Memory B cell (primary cell): ENCODE measurements at places on chromosomes 2 and 18.

GRCh38 chr2:132897111-132897510 lies 227.1 kb upstream of the LYPD1 start:
- no peak for DNase-seq

DNA sequence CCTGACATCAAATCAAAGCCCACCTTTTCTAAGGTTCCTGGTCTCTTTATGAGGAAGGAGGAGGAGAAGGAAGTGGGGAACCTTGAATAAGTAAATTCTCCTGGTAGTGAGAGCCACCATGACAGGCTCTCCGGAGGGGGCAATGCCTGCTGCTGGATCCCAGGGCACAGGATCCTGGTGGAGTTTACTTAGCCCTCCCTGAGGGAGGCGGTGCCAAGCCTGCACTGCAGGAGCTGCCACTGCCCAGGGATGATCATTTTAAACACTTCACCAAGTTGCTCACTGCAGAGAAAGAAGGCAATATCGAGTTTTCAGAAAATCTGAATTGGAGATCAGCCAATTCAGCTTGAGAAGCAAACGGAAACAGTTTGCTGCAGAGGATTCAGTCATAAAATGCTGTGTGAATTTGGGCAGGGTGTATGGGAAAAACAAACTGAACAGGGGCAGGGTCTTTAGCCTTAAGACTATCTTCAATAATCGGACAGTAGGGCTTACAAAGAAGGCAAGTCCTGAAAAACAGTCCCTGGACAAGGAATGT lies 200.7 kb downstream of the RAD51AP2 start:
- DNase-seq, result no peak

GRCh38 chr18:51255693-51256092 lies 58.2 kb upstream of the MEX3C start:
- no peak for DNase-seq

GRCh38 chr2:28678175-28678855 lies 73.3 kb upstream of the PPP1CB start:
- DNase-seq, result no peak

- no peak for DNase-seq
Observed at GRCh38 chr2:37654419-37654818, 17.0 kb downstream of the CDC42EP3 start.

DNA sequence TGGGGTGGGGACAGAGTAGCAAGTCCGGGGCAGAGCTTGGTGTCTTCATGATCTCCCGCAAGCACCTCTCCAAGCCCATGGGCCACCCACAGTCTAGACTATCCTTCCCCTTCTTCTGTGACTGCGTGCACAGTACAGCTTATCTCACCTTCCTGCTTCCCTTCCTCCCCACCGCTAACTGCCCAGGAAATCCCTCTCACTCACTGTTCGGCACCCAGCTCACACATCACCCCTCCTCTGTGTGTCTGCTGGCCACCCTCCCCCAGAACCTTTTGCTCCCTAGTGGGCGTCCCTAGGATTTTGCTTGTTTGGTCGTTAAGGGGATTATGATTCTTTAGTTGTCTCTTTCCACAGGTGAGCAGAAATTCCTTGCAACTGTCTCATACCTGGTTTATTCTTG lies 31.5 kb upstream of the SMAD7 start:
- DNase-seq, result no peak

GRCh38 chr2:9137379-9138150 lies 69.0 kb upstream of the ASAP2 start:
- DNase-seq, result no peak

DNA sequence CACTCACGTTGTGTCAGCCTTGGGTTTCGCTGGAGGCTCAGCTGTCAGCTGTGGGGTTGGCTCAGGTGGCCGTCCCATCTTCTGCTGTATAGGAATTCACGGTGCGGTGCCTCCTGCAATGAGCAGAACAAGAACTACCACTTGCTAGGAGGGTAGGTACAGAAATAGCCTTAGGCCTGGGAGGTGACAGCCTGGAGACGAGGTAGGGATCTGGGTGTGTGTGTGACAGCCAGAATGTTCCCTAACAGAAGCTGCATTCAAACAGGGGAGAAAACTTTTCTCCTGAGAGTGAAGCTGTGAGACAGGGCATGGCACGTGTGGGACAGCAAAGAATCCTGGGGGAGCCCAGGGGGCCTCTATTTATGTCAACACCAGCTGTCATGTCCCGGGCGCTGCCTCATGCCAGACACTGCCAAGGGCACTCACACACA lies 8.4 kb upstream of the MAL start:
- DNase-seq, result no peak

GRCh38 chr2:219273937-219274336 lies 5.2 kb upstream of the DNAJB2 start:
- DNase-seq, result no peak

GRCh38 chr2:160109939-160110673 lies 47.7 kb upstream of the PLA2R1 start:
- DNase-seq, result peak; percentile 7

DNA sequence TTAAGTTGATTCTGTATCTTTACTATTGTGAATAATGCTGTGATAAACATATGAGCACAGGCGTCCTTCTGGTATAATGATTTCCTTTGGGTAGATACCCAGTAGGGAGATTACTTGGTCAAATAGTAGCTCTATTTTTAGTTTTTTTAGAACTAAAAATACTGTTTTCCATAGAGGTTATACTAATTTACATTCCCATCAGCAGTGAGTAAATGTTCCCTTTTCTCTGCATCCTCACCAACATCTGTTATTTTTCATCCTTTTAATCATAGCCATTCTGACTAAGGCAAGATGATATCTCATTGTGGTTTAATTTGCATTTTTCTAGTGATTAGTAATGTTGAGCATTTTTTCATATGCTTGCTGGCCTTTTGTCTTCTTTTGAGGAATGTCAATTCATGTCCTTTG lies 35.1 kb downstream of the PMS1 start:
- DNase-seq, result no peak

DNA sequence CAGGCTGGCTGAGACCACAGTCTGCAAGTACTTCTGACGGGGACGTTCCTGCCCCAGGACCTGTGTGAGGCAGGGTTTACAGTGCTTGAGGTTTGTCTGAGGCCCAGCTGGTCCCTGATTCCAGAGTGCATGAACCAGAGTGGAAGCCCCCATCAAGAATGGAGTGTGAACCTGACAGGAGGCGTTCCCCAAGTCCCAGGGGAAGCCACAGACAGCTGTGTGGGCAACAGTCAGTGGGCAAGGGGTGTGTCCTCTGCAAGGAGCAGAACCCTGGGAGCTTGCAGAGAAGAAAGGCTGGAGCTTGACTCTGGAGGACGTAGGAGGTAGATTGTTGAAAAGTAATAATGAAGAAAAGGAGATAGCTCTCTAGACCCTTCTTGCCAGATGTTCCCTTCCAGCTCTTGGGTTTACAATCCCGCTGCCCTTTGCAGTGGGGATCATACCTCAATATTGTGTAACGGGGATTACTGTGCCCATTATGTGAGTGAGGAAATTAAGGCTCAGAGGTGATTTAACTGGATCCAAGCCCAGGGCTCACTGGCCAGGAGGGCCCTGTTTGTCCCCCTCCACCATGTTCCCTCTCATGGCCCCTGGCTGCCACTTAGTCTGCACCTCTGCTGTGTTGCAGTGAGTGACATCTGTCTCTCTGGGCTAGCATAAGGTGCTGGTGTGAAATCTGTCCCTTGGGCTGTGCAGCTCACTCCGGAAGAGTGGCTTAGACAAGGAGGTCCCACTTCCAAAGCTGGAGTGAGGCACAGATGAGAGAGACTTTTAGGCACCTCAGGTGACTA lies 6.2 kb downstream of the DBI start:
- DNase-seq, result no peak

DNA sequence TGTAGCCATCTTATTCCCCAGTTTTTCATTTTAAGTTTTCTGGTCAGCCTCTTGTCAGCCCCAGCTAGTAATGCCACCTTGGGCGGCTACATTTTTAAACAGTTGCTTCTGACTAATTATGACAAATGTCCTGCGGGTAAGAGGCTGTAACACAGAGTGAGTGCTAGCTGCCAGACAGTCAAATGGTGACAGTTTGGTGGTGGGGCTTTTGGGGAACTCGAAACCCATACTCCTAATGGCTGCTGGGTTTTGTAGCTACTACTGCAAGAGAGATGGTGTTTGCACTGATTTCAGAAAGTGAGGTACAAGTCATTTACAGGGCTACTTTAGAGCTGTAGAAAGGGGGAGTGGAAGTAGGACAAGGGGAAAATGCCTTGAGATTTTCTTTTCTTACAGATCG lies 48.2 kb downstream of the ZCCHC2 start:
- no peak for DNase-seq

- no peak for DNase-seq
Observed at GRCh38 chr2:71680925-71681324, 227.6 kb downstream of the DYSF start.

GRCh38 chr2:230869914-230870543 lies 5.3 kb downstream of the ITM2C start:
- DNase-seq, result no peak

GRCh38 chr2:16281451-16282335 lies 341.3 kb downstream of the MYCN start:
- DNase-seq, result no peak

GRCh38 chr2:240958366-240959213 lies 39.8 kb upstream of the SNED1 start:
- DNase-seq, result no peak

- no peak for DNase-seq
Observed at GRCh38 chr2:199830531-199830930, 20.5 kb downstream of the FTCDNL1 start.

DNA sequence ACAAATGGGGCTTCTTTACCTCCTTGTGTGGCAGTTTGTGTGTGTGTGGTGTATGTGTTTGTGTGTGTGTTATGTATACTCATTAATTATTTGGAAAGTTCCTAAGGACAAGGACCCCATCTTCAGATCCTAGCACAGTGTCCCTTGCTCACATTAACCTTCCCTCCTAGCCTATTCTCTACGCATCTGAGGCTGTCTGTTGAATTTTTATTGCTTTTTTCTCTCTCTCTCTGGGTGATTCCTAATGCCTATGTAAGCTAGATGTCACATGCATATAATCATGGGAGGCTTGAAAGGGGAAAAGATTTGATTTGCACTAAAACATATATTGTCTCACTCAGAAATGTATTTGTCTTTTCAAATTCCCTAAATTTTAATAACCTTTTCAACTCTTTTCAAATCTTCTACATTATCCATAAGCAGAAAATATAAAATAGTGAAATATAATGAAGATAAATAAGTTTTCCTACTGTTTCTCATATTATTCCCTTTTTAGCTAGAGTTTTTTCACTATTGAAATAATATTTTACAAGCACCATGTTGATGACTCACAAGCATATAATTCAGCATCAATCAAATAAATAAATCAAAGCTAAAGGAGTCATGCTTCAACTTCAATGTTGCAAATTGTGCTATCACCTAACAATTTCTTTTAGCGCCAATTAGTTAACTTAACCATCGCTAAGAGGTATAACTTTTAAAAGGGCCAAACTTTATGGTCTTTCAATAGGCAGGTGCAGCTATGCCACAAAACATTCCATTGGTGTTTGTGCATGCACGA lies 199.0 kb upstream of the ERBB4 start:
- DNase-seq, result no peak

- DNase-seq, result no peak
Observed at GRCh38 chr2:173291412-173291811, 63.3 kb upstream of the CDCA7 start.

DNA sequence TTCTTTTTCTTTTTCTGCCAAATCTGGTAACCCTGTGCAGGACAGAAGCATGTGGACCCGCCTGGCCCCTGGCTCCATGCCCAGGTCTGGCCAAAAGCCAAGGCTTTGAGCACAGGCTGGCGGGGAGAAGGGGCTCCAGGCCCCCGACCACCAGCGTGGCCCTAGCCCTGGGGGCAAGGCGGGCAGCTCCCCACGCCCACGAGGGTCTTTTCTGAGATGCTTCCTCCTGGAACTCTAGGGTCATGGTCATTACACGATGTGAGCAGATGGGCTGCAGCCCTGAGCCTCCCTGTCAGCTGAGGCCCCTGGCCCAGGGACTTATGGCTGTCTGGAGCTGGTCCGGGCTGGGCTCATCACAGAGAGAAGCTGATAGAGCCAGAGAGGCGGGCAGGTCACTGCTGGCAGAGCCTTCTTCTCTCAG lies 5.7 kb upstream of the OTOS start:
- no peak for DNase-seq

- no peak for DNase-seq
Observed at GRCh38 chr2:207734264-207734635, 22.8 kb downstream of the CCNYL1 start.

DNA sequence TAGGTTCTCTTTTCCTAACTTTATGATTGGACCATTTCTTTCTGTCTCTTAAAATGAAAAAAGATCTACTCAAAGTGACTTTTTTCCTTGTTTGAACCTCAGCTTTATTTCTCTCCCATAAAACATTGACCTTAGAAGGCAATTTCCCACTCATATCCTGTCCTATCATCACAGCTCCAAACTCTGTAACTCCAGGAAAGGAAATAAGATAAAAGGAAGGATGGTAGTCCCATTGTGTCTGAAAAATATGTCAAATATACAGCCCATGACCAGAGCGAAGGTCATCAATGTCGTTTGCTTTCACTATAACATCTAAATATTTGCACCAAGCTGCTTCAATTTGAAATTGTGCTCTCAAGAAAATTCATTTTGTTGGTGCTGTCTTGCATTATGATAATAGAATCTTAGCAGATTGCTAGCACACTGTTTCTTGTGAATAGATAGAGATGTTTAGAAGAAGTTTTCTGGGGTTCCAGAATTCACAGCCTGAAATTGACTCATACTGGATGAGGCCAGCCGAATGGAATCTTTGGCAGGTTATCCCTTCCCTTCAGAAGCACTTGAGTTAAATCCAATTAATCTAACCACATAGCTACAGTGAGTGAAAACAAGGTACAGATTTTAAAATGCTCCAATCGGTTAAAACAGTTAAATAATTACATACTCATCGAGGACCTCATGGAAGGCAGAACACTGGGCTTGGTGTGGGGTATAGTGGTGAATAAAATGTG lies 95.1 kb downstream of the CRIM1 start:
- DNase-seq, result no peak

GRCh38 chr18:10029711-10030110 lies 115.9 kb downstream of the VAPA start:
- no peak for DNase-seq

GRCh38 chr2:236819275-236820002 lies 249.8 kb downstream of the ACKR3 start:
- DNase-seq, result no peak

- DNase-seq, result no peak
Observed at GRCh38 chr2:214185546-214185945, 225.3 kb upstream of the VWC2L start.
